HuH-7 (cell line): ENCODE measurements at places on chromosomes 2 and 18.

DNA sequence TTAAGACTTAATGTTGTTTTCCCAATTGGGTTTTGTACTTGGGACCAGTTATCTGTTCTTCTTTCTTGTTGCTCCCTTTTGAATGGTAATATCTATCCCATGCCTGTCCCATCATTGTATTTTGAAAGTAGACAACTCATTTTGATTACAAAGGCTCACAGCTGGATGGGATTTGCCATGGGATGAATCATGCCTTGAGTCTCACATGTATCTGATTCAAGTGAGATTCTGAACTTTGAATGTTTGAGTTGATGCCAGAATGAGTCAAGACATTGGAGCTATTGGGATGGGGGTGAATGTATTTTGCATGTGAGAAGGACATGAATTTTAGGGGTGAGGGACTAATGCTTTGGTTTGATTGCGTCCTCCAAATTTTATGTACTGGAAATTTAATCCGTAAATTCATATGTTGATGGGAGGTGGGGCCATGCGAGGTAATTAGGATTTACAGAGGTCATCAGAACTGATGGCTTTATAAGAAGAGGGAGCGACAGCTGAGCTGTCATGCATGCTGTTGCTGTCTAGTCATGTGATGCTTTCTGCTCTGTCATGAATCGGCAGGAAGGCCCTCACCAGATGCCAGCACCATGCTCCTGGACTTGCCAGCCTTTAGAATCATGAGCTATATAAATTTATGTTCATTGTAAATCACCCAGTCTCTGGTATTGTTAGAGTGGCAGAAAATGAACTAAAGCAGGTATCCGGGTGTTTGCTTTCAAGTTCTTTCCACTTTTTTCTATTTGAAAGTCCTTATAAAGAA lies 741.3 kb upstream of the RAB6C start:
- no peak for DNase-seq

DNA sequence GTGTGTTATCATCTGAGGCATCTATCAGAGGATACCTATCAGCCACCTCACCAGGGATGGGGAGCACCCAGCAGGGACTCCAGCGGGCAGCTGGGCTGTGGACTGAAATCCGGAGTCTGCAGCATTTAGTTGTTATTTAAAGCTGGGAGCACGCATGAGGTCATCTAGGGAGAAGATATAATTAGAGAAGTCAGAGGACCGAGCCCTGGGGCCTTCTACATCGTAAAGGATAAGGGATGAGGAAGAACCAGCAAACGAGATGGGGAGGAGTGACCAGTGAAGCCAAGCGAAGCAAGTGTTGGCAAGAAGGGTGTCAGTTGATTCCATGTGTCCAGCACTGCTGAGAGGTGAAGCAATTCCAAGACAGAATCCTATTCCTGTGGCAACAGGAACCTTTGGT lies 70.3 kb downstream of the STEAP3 start:
- no peak for DNase-seq

DNA sequence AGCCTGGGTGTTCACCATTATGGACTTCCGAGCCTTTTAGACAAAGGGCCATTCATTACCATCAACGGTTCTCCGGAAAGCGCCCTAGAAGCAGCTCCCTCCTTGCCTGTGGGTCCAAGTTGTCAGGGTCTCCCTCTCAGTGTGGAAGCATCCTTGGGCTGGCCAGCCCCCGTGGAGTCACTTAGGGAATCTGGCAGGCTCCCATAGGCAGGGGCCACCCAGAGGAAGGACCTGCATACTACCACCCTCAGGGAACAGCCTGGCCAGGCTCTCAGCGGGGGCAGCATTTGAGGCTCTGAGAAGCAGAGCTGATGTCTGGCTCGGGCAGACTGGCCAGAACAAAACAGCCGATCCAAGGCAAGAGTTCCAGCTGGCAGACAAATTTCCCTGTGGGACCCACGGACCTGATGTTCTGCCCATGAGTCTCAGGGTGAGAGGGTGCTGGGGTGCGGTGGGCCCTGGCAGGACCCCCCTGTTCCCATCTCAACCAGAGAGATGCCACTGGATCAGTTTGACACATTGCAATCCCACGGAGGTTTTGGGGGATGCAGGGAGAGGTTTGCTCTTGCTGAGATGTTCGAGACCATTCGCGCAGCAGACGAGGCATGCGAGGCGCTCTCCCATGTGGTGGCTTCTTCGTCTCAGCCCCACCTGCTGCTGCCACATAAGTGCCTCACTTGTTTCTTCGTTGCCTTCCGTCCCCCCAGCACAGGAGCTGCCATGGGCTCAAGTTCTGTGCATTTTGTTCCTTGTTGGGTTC lies 56.9 kb downstream of the ACKR3 start:
- DNase-seq = no peak

DNA sequence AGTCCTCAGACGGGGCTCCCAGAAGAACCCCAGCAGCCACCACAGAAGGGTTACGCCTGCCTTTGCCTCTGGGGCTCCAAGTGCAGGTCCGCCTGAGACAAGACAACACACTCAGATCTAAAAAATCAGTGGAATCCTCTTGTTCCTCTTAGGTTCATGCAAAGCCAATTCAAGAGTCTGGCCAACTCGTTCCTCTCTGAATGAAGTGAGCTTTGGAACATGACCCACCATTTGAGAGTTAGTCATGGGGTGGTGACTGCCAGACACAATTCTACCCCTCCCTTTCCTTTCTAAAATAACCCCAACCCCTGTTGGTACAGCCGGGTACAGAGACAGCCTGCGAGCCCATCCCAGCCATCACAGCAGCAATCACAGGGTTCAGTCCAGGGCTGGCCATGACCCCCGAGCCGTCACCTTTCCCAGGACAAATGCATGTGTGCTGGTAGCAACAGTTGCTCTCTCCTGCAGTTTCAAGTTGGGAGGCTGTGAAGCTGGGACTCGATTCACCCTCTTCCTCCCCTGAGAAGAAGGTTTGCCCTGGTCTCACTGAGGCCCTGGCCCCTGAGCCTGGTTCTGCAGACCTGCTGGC lies 183.1 kb upstream of the SH3BP4 start:
- DNase-seq = no peak

GRCh38 chr2:11784747-11785610 lies 38.5 kb downstream of the LPIN1 start:
- peak; percentile 77 for DNase-seq

- DNase-seq = no peak
Observed at GRCh38 chr2:48430528-48431094, 99.3 kb upstream of the STON1 start.

DNA sequence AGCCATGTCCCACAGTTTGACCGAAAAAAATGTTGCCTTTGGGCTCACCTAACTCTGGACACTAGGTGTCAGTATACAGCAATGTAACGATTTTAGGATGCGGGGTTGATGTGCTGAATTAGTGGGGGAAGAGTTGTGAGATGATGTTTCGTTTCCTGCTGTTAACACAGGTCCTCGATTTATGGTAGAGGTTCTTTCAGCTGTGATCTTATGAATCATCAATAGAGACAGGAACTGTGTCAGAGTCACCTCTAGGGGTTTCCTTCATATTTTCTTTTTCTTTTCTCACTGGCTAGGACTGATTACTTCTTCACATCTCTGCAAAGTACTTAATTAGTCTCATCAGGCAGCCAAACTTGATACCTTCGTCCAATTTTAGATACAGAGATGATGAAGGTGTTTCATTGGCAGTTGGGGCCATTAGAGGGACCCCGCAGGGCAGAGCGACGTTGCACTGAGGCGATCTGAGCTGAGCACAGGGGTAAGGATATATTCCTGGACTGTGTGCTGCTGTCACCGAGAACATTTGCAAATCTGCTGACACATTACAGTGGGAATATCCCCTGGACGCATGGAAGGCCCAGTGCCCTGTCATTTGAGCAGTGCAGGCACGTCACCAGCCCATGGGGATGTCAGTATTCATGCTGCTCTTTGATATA lies 10.2 kb upstream of the MMADHC start:
- DNase-seq = peak; percentile 54

GRCh38 chr18:50696436-50696835 lies 123.4 kb downstream of the MRO start:
- no peak for DNase-seq

- peak; percentile 12 for DNase-seq
Observed at GRCh38 chr2:143686585-143687164, 557.5 kb downstream of the ARHGAP15 start.

GRCh38 chr2:105862843-105863242 lies 118.1 kb downstream of the NCK2 start:
- no peak for DNase-seq

DNA sequence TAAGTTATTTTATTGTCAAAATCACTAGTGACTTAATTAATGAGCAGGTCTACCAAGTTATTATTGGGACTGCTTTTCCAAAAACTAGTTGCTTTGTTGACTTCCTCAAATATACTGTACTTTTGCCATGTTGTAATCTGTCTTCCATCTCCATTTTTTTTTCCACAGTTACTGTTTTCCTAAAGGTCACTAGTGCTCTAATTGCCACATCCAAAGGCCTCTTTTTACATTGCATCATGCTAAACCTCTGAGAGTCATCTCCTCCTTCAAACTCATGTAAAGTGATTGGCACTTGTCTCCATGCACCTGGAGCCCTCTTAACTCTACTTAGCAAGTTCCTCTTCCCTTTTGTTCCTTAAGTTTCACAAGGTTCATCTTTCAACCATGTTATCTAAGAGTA lies 11.8 kb downstream of the PMAIP1 start:
- no peak for DNase-seq

DNA sequence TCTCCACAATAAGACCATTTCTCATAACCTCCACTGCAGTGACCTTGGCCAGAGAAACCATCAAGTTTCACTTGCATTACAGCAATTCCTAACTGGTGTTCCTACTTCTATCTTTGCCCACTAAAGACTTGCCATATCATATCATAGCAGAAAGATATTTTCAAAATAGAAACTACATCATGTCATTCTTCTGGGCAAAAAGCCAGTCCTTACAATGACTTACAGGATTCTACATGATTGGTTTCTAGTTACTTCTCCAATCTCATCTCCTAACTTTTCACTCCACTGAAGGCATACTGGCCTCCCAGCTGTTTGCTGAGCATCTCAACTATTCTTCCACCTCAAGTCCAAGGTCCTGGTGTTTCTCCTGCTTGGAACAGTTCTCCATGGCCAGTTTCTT lies 151.4 kb downstream of the HNMT start:
- no peak for DNase-seq

DNA sequence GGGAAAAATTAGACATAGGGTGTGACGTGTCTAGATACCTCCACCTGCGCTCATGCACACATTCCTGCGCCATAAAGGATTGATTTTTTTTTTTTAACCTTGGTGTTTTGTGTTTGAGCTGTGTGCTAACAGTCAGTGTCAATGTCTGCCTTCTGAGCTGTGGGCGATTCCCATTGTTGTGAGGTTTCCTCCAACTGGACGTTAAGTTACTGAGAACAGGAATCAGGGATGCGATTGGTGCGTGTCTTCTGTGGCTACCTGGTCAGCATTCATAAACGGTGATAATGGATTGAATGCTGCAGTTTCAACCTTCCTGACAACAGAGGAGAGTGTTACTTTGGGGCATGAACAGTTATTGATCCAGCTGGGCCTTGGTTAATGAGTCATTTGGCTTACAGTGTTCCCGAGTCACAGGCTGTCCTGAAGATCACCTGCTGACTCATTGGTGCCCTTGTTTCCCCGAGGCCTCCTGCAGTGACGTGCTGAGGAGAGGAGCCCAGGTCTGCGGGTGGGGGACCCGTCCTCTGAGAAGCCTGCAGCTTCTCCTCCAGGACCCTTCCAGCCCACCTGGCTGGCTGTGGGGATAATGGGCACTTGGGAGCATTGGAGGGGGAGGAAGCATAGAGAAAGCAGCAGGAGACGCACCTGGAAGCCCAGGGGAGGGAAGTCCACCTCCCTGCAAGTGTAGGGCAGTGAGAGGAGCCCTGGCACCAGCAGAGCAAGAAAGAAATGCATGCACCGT lies 25.8 kb upstream of the CABYR start:
- peak; percentile 35 for DNase-seq

- DNase-seq = peak; percentile 62
Observed at GRCh38 chr18:57797209-57797651, 5.9 kb downstream of the ATP8B1 start.

- no peak for DNase-seq
Observed at GRCh38 chr2:202429164-202429980, 53.2 kb downstream of the BMPR2 start.

DNA sequence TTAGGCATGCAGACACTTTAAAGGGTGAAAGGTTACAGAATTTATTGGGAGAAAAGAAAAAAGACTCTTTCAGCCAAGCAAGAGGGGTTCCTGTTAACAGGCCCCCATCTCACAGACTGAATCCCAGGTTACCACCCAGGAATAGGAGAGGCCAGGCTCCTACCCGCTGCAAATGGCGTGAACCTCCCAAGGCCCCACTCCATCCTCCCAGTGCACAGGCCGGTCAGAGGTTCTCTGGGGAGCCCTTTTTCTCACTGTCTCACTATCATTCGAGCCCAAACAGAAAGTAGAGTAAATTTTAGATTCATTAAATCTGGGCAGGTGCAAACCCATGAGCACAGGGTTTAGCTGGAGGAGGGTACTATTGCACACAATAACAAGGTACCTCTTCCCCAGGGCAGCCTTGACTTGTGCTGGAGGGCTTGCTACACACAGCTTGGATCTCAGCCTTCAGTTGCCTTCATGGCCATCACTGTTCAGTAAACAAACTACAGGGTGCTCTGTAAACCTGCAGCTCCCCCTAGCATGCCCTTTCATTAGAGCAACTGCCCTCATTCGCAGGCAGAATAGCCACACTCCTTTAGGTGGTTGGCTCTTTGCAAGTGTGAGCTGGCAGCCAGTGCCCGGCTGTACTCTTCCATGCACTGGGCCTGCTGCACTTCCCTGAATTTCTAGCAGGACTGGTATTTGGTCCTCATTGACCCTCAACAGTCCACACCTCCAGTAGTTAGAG lies 7.3 kb upstream of the PLEK start:
- DNase-seq = peak; percentile 51

- no peak for DNase-seq
Observed at GRCh38 chr2:113219525-113219888, 45.7 kb downstream of the PSD4 start.

DNA sequence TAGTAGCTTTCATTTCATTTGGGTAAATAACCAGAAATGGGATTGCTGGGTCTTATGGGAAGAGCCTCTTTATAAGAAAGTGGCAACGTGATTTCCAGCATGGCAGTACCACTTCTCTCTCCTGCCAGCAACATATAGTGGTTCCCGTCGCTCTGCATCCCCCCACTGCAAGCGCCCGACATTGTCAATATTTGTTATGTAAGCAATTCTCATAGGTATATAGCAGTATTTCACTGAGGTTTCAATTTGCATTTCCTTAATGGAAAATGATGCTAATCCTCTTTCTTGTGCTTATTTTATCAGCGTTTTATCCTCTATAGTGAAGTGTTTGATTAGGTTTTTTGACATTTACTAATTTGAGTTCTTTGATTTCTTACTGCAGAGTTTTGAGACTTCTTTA lies 36.0 kb upstream of the FAHD2A start:
- no peak for DNase-seq

- no peak for DNase-seq
Observed at GRCh38 chr2:107338059-107338458, 452.1 kb upstream of the ST6GAL2 start.

GRCh38 chr18:361941-362310 lies 94.1 kb upstream of the THOC1 start:
- DNase-seq = peak; percentile 60

GRCh38 chr18:63083020-63083531 lies 236.5 kb downstream of the BCL2 start:
- DNase-seq = no peak
